ENCODE measurements at places on chromosomes 2 and 18. TPM values are rescaled to one million over a fixed set of nuclear protein-coding genes. Genes with fewer than 3 reads are reported as not detected.

GRCh38 chr2:207321514-207321913, 155.8 kb upstream of the KLF7 start:
- DNase-seq: peak; percentile 63

GRCh38 chr2:168002021-168002553, 245.3 kb downstream of the STK39 start:
- DNase-seq: no peak

DNA sequence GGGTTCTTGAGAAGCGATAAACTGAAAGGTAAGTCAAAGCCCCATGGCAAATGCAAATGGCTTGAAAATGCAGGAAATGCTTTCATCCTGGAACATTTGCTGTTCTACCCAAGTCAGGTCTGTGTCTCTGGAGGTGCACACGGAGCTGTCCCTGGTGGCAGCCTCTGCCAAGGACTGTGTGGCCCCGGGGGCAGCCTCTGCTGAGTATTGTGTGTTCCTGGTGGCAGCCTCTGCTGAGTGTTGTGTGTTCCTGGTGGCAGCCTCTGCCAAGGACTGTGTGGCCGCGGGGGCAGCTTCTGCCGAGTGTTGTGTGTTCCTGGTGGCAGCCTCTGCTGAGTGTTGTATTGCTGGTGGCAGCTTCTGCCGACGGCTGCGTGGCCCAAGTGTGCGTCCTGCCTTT, 135.6 kb upstream of the ALKAL2 start:
- no peak for DNase-seq

DNA sequence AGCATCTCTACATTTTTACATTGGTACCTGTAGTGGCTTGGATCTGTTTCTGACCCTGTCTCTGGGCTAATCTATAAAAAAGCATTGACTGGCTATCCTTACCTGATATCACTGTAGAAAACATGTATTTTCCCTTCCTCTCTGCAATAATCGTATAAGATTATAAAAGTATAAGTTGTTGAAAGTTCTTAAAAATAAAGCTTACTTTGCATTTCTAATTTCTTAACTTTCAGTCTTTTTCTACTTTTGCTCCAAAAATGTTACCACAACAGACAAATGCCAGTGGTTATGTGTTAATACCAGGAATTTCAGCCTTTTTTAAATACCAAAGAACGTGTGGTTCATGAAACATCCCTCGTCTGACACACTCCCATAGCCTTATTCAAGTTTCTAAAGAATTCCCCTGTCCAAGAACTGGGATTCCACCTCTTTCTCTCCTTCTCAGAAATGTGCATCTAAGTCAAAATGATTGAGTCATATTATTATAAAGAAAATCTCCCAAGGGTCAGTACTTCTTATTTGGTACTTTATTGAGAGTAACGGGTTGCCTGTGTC, 28.5 kb upstream of the ACKR3 start:
- no peak for DNase-seq

Gene PDCD1
- 0.27 TPM for total RNA-seq

DNA sequence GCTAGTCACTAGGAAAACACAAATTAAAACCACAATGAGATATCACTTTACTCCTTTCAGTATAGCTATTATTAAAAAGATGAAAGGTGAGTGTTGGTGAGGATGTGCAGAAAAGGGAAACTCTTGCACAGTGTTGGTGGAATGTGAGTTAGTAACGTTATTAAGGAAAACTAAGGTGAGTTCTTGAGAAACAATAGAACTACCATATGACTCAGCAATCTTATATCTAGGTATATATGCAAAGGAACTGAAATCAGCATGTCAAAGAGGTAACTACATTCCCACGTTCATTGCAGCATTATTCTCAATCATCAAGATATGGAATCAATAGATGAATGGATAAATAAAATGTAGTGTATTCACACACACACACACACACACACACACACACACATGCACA, 117.3 kb upstream of the HNMT start:
- DNase-seq: no peak

GRCh38 chr2:26809876-26810577, 24.2 kb downstream of the CENPA start:
- DNase-seq: peak; percentile 24

DNA sequence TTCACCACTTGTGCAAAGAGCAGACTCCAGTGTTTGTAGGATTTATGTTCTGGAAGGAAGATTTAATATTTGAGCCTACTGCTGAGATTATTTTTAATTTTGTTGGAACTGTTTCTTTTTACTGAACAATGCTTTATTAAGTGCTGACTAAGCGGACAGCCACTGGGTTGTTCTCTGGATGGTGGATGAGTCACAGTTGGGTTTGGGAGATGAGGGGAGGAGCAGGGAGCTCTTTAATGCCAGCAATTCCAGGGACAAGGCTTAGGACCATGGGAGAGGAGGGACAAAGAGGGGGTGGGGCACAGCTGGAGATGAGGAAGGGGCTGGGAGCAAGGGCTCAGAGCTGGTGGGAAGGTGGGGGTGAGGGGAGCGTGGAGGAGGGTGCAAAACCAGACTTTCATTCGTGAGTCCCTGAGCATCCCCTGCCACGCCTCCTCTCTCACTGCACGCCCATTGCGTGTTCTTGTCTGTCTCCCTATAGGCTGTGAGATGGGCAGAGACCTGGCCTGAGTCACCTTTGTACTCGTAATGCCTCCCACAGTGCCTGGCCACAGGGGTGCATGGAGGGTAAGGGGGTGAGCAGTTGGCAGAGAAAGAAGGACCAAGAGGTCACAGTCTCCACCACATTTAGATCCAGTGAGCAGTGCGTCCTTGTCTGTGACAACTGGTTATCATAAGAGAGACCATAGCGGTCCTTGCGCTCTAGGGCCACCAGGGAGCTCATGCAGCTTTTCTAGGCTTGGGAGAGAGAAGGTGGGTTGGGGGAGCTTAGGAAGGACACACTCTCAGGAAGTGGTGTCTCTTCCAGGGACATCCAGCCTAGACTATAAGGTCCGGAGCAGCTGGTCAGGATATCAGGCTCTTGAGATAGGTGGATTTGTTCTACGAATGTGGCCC, 18.4 kb downstream of the SLC4A3 start:
- DNase-seq: no peak
